ENCODE measurements at places on chromosomes 13 and 19. TPM values are rescaled to one million over a fixed set of nuclear protein-coding genes. Genes with fewer than 3 reads are reported as not detected.
A peak's percentile ranks its signal among the peaks of the same experiment; 100 is the strongest.

MISP gene
- polyA plus RNA-seq = 0.13 TPM

ERICH4 gene
- not detected for polyA plus RNA-seq

CRB3 gene
- 1.0 TPM for polyA plus RNA-seq

CEACAM1 gene
- polyA plus RNA-seq = 1.5 TPM

MIA gene
- polyA plus RNA-seq = 4.5 TPM

DNA sequence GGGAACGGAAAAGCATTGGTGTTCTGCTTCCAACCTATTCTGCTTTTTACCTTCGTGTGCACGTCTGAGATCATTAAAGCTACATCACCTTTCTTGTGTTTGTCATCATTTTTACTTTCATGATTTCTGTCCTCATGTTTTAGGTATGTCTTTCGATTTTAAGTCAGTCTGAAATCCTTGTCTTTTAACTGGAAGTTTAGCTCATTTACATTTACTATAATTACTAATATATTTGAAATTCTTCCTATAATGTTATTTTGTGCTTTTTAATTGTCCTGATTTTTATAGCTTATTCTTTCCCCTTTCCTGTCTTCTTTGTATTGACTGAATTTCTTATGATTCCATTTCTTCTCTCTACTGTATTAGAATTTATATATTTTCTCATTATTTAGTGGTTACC is 19.2 kb upstream of the ASPDH start:
- H3K4me3 ChIP-seq = no peak overlapping the region
- H3K27ac ChIP-seq = no peak overlapping the region
- DNase-seq = no peak
- H3K36me3 ChIP-seq = no peaks in the 10 kb centered on the region
- H3K4me1 ChIP-seq = no peaks in the 10 kb centered on the region

DNA sequence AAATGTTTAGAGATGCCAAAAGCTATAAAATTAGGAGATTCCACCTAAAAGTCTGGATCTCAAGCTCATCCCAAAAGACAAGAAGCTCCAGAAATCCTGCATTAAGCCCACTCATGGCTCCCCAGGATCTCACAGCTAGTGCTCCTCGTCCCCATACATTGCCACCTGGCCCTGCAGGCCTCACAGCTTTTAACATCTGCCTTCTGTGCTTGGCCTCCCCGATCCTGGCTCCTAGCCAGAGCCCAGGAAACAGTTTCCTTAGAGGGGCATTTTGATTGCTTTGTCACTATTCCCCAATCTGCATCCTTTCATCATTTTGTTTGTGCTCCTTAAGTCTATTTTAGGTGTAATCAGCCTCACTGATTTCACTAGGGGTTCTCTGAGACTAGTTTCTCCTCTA is 14.5 kb upstream of the DCT start:
- H3K27ac ChIP-seq = no peak overlapping the region
- no peaks in the 10 kb centered on the region for H3K4me1 ChIP-seq
- H3K27me3 ChIP-seq = no peaks in the 10 kb centered on the region
- H3K36me3 ChIP-seq = no peaks in the 10 kb centered on the region
- no peak for DNase-seq

GRCh38 chr19:48724796-48725753 is 5.5 kb upstream of the MAMSTR start:
- H3K36me3 ChIP-seq = no peaks in the 10 kb centered on the region
- H3K27ac ChIP-seq = peak overlapping the region; percentile 77
- H3K4me1 ChIP-seq = peaks cover 45% of the 10 kb centered on the region
- H3K27me3 ChIP-seq = no peaks in the 10 kb centered on the region
- H3K4me3 ChIP-seq = no peak overlapping the region
- DNase-seq = no peak

DNA sequence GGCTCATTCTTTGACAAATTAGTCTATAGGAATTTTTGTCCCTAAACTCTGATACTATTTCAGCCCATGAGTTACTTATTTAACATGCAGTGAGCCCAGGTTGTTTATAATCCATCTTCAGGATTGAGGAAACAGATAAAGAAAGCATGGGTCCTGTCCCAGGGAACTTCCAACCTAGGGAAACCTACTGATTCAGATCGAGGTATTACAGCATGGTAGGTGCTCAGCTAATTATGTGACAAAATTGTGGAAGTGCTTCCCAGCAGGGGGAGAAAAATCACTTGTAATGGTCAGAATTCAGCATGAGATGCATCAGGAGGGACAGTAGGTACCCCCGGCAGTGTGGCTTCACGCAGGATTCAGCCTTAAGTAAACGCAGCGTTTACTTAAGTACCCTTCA is 171.3 kb downstream of the NUFIP1 start:
- H3K27me3 ChIP-seq = peaks cover 5% of the 10 kb centered on the region
- no peak overlapping the region for H3K4me3 ChIP-seq
- no peak overlapping the region for H3K27ac ChIP-seq
- H3K4me1 ChIP-seq = no peaks in the 10 kb centered on the region

GRCh38 chr19:40461669-40462221 is 3.8 kb downstream of the BLVRB start:
- peaks cover 12% of the 10 kb centered on the region for H3K4me1 ChIP-seq
- H3K4me3 ChIP-seq = no peak overlapping the region
- peak; percentile 84 for DNase-seq

DNA sequence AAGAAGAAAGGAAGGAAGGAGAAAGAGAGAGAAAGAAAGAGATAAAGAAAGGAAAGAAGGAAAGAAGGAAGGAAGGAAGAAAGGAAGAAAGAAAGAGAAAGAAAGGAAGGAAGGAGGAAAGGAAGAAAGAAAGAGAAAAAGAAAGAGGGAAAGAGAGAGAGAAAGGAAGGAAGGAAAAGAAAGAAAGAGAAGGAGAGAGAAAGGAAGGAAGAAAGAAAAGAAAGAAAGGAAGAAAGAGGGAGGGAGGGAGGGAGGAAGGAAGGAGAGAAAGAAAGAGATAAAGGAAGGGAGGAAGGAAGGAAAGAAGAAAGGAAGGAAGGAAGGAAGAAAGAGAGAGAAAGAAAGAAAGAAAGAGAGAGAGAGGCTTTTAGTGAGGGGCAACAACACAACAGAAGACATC is 135.1 kb upstream of the VSTM2B start:
- no peaks in the 10 kb centered on the region for H3K4me1 ChIP-seq
- DNase-seq = no peak
- H3K36me3 ChIP-seq = no peaks in the 10 kb centered on the region
- peaks cover 7% of the 10 kb centered on the region for H3K27me3 ChIP-seq
- no peak overlapping the region for H3K27ac ChIP-seq

DNA sequence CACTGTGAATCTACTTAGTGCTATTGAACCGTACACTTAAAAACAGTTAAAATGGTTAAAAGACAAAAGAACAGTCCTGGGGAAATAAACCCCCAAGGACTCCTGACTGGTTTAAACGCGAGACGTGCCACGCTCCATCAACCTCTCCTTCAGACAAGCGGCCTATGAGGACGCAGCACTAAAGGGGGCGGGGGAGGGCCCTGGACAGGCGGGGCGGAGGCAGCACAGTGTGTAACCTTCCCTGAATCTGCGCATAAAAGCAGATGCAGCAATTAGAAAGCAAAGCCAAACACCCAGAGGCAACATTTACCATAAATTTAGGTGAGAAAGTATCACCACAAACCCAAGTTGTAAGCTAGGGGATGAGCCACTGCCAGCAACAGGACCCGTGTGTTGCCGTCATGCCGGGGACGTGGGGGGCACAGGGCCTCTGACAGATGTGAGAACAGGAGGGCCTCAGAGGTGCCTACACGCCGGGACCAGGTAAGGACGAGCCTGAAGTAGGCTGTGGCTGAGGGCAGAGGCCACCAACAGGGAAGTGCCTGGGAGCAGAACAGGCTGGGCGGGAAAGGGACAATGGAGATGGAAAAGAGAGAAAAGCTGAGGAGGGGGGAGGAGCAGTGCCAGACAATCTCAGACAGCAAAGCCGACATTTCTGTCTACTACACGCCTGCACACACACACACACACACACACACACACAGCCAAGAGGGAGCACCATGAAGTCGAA is 15.3 kb upstream of the ADPRHL1 start:
- DNase-seq = no peak
- no peak overlapping the region for H3K27ac ChIP-seq
- H3K27me3 ChIP-seq = no peaks in the 10 kb centered on the region
- no peaks in the 10 kb centered on the region for H3K36me3 ChIP-seq

DNA sequence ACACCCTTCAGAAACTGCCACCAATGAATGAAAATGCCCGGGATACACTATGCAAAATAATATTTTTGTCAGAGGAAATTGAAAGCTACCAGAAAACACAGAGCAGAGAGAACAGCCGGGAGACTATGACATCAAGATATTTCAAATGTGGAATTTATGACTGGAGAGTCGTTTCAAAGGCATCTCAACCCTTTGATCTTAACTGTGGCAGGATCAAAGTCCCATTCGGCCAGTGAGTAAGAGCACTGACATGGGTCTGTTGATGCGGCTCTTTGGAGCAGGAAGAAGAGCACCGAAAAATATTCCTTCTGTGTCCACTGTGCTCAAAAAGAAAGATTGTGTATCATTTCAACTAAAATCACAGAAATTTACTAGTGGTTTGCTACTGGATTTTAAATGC is 201.9 kb downstream of the RFC3 start:
- no peaks in the 10 kb centered on the region for H3K36me3 ChIP-seq
- DNase-seq = no peak
- no peaks in the 10 kb centered on the region for H3K27me3 ChIP-seq
- H3K4me3 ChIP-seq = no peak overlapping the region
- no peak overlapping the region for H3K27ac ChIP-seq

DNA sequence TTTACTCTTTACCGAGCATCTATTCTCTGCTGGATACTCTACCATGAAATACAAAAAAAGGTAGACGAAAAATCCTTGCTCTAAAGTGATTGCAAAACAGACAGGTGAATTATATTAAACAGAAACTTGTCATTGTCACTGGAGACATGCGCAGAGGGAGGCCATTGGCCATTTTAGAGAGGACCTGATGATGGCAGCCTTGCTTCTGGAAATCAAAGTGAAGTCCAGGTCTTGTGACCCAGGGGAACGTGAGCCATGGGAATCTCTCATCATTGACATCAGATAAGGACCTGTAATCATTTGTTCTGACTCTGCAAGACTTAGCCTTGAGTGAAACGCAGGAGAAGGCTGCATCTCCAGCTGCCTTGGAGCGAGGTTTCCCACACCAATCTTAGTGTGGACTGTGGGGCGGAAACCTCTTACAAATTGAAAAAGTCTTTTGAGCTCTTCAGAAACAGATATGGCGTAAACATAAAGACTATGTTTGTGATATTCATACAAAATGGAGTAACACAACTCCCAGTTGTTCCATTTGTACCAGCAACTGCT is 16.8 kb upstream of the SLC46A3 start:
- H3K27ac ChIP-seq = no peak overlapping the region
- no peak for DNase-seq
- no peaks in the 10 kb centered on the region for H3K4me1 ChIP-seq
- H3K4me3 ChIP-seq = no peak overlapping the region
- H3K36me3 ChIP-seq = no peaks in the 10 kb centered on the region
- H3K27me3 ChIP-seq = no peaks in the 10 kb centered on the region

DNA sequence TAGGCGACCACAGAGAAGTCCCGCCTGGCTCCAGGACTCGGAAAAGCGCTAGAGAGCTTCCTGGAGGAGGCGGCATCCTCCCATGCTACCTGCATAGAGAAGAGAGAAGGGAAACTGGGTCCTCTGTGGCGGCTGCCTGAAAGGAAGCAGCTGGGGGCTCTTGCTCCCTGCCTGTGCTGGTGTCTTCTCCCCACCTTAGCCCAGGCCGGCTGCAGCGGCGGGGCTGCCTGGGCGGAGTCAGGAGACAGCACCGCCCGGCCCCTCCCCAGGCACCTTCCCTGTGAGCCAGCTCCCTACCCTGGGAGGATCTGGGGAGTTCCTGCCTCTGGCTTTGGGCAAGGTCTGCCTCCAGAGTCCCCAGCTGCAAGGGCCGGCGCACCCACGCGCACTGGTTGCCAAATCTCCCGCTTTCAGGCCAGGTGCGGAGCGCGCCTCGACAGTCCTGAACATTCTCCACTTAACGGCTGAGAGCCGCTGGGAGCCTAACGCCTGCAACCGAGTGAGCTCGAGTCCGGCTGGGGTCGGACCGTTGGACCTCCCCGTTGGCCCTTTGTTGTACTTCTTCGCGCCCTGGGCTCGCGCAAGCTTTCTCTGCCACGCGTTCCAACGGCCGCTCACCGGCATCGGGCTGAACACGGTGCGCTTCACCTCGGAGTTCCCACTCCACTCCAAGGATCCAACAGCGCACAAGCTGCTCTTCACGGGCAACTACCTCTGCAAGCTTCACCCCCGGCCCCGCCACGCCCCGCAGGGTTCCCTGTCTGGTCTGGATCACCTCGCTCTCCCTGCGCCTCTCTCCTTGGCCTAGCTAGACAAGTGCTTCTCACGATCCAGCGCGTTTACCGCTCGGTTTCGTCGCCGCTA is 21.8 kb upstream of the ZNF30 start:
- H3K27me3 ChIP-seq = peaks cover 24% of the 10 kb centered on the region
- no peak overlapping the region for H3K27ac ChIP-seq
- no peak overlapping the region for H3K4me3 ChIP-seq
- H3K36me3 ChIP-seq = no peaks in the 10 kb centered on the region

DNA sequence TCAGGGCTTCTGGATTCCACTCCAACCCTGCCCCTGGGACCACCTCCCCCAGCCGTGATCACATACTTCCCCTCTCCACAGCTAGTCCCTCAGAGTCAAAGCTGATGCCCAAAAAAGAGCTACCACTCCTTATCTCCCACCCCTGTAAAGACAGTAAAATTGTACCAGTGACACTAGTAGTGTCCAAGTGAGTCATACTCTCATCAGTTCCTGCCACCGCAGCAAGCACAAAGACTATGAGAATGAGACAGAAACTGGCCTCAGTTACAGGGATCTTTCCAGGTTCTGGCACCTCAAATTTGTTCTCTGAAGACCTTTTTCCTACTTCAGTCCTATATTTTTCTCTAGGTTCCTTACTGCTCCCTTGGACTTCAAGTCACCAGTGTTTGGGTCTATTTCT is 144.2 kb downstream of the SPRY2 start:
- no peaks in the 10 kb centered on the region for H3K36me3 ChIP-seq
- DNase-seq = no peak
- no peak overlapping the region for H3K4me3 ChIP-seq
- H3K27me3 ChIP-seq = no peaks in the 10 kb centered on the region

GRCh38 chr19:49690656-49691242 is at the start of gene CPT1C:
Gene CPT1C (plus strand): TSS chr19:49691116. CDS start chr19:49692253, 1,137 bp downstream.
- peak within 1 kb of the TSS; percentile 29 for H3K4me3 ChIP-seq
- H3K4me1 ChIP-seq = peaks cover 67% of the 10 kb centered on the region
- peaks cover 23% of the 10 kb centered on the region for H3K36me3 ChIP-seq
- peak; percentile 83 for DNase-seq
- peak within 1 kb of the TSS; percentile 83 for H3K27ac ChIP-seq
- H3K27me3 ChIP-seq = no peaks in the 10 kb centered on the region

GRCh38 chr13:47679401-47679800 is 321.7 kb downstream of the SUCLA2 start:
- no peaks in the 10 kb centered on the region for H3K27me3 ChIP-seq
- no peak for DNase-seq
- no peaks in the 10 kb centered on the region for H3K4me1 ChIP-seq
- H3K36me3 ChIP-seq = no peaks in the 10 kb centered on the region

DNA sequence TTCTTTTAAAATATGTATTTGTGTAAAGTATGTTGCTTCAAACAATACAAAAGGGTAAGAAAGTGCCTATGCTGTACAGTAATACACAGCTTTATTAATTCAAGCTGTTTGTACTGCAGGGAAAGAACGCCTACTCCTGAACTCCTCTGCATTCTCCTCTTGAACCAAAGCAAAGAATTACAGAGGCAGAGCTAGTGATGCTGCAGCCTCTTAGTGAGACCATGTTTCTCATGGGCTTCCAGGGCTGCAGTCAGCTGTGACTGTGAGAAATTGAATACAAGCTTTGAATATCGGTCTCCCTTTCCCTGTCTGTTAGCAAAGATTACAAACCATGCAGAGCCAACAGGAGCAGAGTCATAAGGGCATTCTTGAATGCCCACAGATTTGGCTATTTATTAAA is 248.5 kb downstream of the SLITRK1 start:
- no peak overlapping the region for H3K4me3 ChIP-seq
- DNase-seq = no peak
- no peak overlapping the region for H3K27ac ChIP-seq
- H3K27me3 ChIP-seq = no peaks in the 10 kb centered on the region
- H3K36me3 ChIP-seq = no peaks in the 10 kb centered on the region

Data from spleen (tissue), 13 donors.